ENCODE measurements at places on chromosomes 5 and 9. TPM values are rescaled to one million over a fixed set of nuclear protein-coding genes. Genes with fewer than 3 reads are reported as not detected.

DNA sequence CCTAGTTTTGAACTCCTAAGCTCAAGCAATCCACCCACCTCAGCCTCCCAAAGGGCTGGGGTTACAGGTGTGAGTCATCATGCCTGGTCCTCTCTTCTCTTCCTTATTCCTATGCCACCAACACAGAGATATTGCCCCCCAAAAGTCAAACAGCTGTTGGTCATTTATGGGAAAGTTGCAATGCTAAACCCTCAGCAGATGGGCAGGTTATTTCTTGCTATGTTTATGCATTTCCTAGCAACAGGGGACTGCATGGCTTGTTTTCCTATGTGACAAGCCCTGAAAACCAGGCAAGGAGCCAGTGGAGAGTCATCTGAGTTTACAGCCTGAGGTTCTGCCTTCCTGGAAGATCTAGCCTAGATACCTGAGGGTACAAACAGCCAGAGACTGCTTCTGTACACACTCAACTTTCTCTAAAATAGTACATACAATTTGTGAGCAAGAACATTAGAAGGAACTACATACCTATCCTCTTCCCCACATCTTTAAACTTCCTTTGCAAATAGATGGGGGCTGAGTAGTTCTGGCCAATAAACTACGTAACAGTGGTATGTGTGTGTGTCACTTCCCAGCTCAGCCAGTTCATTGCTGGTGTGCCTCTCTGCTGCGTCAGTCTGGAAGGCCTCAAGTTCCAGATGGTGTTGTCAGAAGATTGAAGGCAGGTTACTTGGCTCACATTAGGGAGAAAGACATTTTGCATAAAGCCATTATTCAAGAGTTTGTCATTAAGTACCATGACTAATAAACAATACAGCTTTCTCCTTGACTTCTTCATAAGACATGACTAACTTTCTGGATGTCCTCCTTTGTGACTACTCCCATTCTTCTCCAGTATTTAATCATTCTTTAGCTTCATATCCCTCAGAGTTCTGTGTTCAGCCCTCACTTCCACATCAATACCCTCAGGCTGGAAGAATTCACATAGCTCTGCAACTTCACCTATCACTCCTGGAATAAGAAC is 65.3 kb downstream of the CSNK1A1 start:
- H3K27me3 ChIP-seq: no peaks in the 10 kb centered on the region
- H3K27ac ChIP-seq: peak overlapping the region; percentile 84
- no peak overlapping the region for H3K4me3 ChIP-seq
- H3K4me1 ChIP-seq: peaks cover 32% of the 10 kb centered on the region
- peak; percentile 100 for DNase-seq

- H3K36me3 ChIP-seq: no peaks in the 10 kb centered on the region
- H3K4me3 ChIP-seq: no peak overlapping the region
- DNase-seq: no peak
Observed at GRCh38 chr5:150080696-150081435, 5.5 kb downstream of the CSF1R start.

DNA sequence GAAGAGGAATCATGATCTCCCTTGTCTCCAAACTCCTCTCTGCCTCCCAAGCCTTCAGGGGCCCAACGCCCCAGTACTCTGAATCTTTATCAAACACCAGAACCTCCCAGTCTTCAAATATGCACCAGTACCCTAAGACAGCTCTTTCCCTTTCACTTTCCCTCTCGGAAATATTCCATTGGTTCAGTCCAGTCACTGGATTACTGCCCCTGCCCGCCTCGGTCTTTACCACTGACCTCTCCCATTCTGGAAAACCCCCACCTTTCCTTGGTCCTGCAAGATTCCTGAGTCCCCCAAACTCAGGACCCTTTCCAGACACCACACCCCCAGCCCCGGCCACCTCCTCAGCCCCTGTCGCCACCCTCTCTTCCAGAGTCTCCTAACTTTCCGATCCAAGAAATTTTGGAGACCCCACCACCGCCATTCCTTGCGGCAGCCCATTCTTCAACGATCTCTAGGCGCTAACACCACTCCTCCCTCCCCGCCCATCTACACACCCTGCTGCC is 674 bp downstream of the C5orf15 start:
- peaks cover 11% of the 10 kb centered on the region for H3K4me1 ChIP-seq
- peak; percentile 59 for DNase-seq
- H3K27ac ChIP-seq: peak overlapping the region; percentile 92
- H3K27me3 ChIP-seq: no peaks in the 10 kb centered on the region
- H3K4me3 ChIP-seq: peak overlapping the region; percentile 83

The HAND1 gene
- total RNA-seq: not detected

The SAXO1 gene
- under 0.01 TPM for total RNA-seq
